Skeletal muscle cell (primary cell): ENCODE measurements at places on chromosomes 5 and 9.

- DNase-seq: no peak
Measured at GRCh38 chr9:116189683-116190082, 36.1 kb downstream of the PAPPA start.

DNA sequence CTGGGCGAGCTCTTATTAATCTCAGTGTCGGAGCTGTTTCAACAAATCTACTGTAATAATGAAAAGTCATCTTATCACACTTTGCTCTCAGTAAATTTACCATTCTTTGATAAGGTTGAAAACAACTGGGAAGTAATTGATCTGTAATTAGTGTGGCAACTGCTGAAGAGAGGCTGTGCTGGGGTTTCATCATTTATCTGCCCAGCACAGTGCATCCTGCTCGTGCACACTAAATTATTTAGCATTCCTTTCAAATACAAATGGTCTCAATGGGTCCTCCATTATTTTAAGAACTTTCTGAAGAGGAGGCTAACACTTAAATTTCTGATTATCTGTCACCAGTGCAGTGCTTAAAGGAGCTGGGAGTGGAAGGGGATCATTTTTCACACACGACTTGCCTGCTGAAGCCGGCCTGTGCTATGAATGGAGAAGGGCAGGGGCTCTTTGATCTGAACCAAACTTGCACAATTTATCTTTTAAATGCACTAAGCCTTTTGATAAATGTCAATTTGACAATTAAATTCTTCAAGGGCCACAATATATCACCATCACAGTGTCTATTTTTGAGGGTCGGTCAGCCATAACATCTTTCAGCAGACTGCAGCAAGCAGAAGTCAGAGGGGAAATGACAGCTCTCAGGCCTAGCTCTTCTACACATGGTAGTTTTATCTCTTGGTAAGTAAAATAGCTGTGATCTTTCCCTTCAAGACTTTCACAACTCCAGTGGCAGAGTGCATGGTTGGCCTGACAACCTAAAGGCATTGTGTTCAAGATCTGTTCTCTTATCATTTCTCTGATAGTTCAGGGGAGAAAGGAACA lies 106.4 kb upstream of the EFNA5 start:
- DNase-seq: no peak

DNA sequence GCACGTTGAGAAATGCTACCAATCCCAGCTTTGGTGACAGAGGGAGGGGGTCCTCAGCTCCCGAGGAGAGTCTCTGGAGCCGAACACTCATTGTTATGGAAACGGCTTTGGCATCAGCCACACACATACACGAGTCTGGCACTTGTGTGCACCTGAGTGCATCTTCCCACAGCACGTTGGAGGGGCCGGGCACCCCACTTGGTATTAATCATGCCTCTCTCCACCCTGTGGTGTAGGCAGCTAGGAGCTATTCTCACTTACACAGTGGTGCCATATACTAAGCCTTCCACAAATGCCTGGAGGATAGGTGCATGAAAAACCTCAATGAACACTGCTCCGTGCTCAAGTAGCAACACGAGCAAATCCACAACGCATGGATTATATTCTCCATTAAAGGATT lies 133.9 kb upstream of the PANK3 start:
- no peak for DNase-seq

DNA sequence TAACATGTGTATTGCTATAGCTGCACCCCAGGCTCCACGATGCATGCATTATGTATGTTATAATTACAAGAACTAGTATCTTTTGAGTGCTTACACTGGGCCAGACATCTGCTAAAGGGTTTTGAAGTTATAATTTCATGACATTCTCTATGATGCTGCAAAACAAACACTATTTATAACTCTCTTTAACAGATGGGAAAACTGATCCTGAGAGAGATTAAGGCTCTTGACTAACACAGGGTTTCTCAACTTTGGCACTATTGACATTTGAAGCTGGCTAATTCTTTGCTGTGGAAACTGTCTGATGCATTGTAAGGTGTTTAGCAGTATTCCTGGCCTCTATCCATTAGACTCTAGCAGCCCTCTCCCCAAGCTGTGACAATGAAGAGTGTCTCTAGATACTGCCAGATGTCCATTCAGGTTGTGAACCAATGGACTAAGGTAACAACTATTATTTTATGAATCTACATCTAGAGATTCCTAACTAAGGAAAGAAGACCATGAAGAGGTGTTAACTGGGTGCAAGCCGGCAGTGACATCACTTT lies 258.6 kb downstream of the ASTN2 start:
- no peak for DNase-seq

DNA sequence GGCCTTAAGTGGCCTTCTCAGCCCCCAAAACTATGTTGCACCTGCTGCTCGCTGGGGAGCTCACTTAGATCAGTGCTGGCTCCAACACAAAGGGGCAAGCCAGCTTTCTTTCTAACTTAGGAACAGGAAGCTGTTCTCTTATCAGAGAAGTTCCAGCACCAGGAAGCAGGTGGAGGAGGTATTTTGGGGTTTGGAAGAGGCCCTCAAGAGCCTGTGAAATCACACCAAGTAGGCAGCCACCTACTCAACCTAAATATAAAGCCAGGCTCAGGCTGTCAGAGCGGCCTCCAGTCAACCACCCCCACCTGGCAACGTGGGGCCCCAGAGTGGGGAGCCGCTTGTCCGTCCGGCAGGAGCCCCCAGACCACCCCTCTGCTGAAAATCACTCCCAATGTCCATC lies 152.8 kb downstream of the OLFM1 start:
- no peak for DNase-seq

GRCh38 chr5:53256746-53257145 lies 147.2 kb upstream of the MOCS2 start:
- no peak for DNase-seq

- DNase-seq: no peak
Measured at GRCh38 chr9:121366611-121367192, 3.3 kb downstream of the STOM start.

DNA sequence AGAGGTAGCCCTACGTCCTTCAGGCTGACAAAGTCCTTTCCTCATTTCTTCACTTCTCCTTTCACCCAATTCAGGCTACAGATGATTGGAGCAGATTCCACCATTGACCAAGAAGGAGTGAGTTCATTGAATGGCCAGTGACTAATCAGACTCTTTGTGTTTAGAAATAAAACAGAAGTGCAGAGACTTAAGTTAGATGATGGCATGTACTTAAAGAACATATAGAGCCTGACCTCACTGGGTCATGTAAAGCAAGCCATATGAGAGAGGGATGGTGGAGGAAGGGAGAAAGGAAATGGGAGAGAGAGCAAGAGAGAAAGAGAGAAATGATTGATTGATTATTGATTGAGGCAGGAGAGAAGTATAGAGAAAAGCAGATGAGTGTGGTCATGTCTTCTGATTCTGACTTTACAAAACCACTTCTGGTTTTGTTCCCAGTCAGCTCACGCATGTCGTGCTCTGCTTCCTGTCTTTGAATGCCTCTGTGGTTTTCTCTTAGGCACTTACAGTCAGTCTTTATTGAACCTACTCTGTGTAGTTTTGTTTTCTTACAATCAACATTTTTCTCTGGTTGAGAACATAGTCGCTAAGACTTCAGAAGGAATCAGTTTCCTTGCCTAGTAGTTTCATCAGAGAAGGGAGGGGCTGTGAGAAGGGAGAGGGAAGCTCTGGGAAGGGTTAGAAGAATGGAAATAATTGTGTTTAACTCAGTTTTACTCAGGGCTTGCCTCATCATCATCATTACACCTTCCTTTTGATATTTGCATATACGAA lies 149.2 kb upstream of the KLF9 start:
- DNase-seq: peak; percentile 67

- no peak for DNase-seq
Measured at GRCh38 chr5:36378551-36378950, 76.8 kb upstream of the RANBP3L start.

DNA sequence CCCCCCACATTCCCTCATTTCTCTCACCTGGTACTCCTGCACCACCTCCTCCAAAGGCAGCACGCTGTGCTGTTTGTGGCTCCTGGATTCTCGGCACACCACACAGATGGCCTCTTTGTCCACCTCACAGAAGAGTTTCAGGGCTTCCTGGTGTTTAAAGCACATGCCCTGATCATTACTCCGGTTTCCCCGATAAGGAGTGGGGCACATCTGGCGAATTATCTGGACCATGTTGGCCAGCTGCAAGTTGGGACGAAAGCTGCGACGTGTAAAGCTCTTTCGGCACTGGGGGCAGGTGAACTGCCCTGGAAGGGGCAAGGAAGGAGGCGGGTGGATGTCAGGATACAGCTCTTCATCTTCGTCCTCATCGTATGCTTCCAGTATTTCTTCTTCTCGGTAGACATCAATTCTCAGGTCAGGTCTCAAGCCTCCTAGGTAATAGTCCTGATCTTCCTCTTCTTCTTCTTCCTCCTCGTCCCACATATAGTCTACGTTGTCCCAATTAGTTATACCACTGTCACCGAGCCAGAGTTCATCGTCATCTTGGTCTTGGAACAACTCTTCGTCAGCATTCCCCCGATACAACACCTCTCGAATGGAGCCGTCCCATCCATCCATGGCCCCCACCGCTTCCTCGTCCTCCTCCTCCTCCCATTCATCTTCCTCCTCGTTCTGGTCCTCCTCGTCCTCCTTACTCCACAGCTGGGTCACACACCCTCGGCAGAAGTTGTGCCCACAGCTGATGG lies 796 bp downstream of the TRIM52 start:
- DNase-seq: no peak

DNA sequence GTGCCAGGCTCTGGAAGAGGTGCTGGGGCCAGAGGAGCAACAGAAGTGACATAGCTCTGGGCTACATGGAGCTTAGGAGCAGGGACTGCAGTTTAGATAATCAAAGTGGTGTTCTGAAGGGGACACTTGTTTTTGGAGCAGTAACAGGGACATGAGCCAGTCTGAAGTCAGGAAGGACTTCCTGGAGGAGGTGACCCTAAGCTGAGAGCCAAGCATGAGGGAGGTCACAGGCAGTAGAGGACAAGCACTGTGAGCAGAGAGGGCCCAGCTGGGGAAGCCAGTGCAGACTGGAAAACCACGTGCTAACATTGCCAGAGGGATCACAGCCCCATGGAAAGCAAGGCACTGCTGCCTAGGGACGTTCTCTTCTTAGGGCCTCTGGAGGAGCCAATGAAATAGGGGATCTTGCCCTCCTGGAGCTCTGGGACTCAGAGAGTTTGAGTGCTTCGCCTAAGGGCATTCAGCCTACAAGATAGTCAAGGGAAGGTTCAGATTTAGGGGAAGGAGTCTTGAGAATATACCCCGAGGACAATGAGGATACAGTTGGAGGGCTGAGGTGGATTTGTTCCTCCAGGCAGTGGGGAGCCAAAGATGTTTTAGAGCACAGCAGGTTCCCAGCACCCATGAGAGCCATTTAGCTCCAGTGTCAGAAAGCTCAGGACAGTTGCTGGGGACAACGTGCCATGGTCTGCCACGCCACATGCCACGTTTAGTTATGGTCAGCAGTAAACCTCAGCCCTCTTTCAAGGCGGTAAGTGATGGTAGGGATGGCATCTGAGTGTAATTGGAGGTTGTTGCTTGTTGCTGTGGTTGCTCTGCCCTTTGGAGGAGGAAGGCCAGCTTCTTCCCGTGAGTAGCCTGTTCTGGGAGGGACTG lies 40.5 kb upstream of the SH3PXD2B start:
- no peak for DNase-seq

- DNase-seq: no peak
Measured at GRCh38 chr9:126058591-126058990, 268.0 kb upstream of the MVB12B start.

DNA sequence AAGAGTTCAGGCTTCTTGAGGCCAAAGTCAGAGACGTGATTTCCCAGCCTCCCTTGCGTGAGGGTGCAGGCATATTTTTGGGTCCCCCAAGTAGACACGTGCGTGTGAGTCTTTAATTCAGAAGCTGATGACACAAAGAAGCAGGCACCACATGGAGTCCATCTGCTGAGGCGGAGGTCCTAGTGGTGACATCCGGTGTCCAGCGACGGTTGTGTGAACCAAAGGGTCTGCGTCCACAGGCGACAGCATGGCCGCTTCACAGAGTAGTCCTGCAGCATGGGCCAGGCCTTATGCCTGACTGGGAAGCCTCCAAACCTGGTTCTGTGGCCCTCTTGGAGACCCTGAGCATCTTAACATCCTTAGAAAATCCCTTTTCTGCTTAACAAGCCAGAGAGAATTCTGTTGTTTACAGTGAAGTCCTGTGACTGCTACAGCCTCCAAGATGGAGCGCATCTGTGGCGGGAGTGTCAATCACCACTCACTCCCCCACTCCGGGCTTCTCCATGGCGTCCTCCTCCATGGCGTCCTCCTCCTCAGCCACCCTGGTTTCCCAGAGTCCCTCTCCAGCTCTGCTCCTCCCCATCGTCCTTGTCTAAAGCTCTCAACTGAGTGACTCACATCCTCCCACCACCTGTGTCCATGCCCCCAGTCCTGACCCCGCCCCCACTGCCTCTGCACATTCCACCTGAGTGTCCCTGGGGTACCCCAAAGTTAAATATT lies 133.8 kb downstream of the PAX5 start:
- no peak for DNase-seq

DNA sequence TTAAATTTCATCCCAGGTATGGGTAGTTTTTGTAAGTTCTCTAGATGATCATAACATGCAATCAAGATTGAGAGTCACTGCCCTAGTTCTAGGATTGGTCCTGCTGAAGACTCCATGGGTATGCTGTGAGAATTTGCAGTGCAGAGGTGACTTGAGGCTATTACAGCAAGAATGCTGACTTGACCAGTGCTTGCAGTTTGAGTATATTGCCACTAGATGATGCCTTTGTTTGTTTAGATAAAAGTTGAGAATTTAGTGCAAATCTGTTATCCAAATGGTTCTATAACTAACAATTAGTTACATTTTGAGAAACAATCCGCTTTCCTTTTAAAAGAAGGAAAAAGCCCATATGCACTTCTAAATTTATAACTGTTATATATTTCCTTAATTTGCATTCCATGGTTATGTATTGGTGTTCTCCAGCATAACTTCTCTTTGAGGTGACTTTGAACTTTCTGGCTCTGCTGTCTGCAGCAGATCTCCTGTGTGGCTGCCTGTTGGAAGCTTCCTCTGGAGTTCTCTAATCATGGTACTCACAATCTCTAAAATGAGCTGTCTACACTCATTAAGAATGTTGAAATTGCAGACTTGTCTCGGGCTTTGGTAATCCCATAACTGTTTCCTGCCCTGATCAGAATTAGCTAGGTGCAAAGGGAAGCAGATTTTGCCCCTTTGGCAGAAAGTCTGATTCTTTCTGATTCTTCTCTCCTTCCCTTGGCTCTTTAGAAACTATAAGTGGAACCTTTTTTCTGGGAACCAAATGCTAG lies 24.9 kb downstream of the MELK start:
- peak; percentile 18 for DNase-seq

DNA sequence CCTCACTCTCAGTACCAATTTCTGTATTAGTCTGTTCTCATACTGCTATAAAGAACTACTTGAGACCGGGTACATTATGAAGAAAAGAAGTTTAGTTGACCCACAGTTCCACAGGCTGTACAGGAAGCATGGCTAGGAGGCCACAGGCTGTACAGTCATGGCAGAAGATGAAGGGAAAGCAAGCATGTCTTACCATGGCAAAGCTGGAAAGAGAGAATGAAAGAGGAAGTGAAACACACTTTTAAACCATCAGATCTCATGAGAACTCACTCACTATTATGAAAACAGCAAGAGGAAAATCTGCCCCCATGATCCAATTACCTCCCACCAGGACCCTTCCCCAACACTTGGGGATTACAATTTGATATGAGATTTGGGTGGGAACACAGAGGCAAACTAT lies 698.8 kb downstream of the CDH9 start:
- no peak for DNase-seq

- no peak for DNase-seq
Measured at GRCh38 chr5:79493596-79494345, 20.2 kb downstream of the HOMER1 start.
